GM18507 (cell line): ENCODE measurements at places on chromosomes 4 and X.

DNA sequence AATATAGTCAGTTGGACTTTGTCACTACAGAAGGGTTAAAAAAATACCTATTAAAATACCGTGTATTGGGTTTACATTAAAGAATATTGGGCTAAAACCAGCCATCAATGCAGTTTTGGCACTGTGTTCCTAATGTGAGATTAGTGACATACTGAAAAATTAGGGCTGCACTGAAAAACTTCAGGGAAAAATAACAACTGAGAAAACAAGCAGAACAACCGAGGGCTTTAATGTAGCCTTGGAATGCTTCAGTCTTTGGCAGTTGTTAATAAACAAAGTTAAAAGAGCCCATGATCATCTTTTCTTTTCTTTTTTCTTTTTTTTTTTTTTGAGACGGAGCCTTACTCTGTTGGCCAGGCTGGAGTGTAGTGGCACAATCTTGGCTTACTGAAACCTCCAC, 12.4 kb downstream of the STAG2 start:
- no peak for DNase-seq

DNA sequence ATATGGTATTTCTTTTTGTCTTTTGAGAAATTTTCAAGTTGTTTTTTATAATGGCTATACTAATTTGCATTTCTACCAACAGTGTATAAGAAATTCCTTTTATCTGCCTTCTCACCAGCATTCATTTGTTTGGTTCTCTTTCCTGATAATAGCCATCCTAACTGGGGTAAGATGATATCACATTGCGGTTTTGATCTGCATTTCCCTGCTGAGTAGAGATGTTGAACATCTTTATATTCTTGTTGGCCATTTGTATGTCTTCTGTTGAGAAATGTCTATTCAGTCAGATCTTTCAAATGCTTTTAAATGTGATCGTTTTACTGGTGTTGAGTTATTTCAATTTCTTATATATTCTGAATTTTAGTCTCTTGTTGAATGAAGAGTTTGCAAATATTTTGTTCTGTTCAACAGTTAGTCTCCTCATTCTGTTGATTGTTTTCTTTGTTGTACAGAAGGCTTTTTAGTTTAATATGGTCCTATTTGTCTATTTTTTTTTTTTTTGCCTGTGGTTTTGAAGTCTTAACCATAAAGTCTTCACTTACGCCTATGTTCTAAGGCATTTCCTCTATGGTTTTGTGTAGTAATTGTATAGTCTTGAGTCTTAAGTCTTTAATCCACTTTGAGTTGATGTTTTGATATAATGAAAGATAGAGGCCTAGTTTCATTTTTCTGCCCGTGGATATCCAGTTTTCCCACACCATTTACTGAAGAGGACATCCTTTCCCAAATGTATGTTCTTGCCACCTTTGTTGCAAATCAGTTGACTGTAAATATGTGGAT, 1566.9 kb downstream of the STIM2 start:
- DNase-seq = no peak

GRCh38 chr4:184715526-184715925, 18.4 kb downstream of the CENPU start:
- DNase-seq = no peak

DNA sequence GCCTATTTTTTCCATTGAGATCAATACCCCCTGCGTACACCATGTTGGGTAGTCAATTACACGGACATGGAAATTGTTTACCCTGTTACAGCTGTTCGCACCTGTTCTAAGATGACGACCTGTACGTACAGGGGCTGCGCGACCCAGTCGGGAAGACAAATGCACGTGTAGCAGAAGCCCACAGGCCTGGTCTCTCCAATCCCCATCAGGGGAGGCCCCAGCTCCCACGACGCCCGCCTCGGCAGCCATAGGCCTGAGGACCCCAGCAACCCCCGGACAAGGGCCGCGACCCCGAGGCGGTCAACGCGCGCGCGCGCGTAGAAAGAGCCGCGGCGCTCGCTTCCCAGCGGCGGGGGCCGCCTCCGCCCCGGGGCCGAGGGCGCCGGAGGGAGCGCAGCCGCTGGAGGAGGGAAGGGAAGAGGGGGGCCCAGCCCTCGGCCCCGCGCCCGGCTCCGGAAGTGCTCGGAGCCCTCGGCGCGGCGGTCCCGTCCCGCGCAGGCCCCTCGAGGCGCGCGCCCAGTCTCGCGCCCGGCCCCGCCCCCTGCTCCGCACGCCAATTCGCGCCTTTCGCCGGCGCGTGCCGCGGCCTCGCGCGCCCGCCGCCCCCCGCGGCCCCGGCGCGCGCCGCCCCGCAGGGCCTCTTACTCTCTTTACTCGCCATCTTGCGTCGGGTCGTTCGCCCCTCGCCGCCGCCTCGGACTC, 618 bp downstream of the RBBP7 start:
- no peak for DNase-seq

DNA sequence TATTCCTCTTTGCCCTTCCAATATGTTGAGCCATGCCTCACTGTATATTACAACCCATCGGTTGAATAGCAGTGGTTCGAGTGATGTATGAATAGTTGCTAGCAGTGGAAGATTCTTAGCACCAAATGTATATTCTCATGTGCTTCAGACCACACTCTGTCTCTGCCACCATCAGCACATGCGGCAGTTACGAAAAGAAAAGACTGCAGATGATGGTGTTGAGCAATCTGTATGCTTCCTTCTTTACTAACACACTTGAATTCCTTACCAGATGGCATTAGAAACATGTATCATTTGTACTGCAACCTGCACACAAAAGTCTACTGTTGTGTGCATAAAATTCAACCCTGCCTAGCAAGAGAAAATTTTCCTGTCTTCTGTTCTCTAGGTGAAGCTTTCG, 214.6 kb downstream of the ENOX2 start:
- no peak for DNase-seq

DNA sequence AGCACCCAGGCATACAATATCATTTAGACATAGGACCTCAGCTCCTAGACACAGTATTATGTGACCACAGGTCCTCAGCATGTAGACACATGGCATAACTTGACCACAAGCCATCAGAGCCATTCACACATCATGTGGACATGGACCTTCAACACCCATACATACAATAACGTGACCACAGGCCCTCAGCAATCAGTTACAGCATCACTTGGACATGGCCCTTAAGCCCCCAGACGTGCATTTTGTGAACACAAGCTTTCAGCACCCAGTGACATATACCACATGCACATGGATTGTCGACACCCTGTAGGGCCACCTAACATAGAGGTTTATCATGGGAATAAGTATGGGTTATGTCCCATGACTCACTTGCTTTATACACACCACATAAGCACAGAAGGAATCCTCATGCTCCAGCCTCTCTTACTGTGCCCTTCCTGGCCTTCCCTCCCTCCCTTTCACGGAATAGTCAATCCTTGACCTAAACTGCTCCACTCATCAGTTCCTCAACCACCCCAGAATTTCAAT, 1.9 kb downstream of the TSPYL2 start:
- DNase-seq = no peak
